ENCODE measurements at places on chromosomes 4 and X. TPM values are rescaled to one million over a fixed set of nuclear protein-coding genes. Genes with fewer than 3 reads are reported as not detected.
A peak's percentile ranks its signal among the peaks of the same experiment; 100 is the strongest.

Gene CLDN22
- total RNA-seq: not detected

Gene CXCL11
- not detected for total RNA-seq

Gene RS1
- total RNA-seq: not detected

Gene NAT8L
- total RNA-seq: 1.6 TPM

- no peaks in the 10 kb centered on the region for H3K36me3 ChIP-seq
- H3K27me3 ChIP-seq: no peaks in the 10 kb centered on the region
- no peak for DNase-seq
- no peak overlapping the region for H3K4me3 ChIP-seq
- H3K4me1 ChIP-seq: peaks cover 20% of the 10 kb centered on the region
Measured at GRCh38 chr4:15898902-15899301, 39.6 kb downstream of the FGFBP1 start.

- H3K4me3 ChIP-seq: no peak overlapping the region
- no peaks in the 10 kb centered on the region for H3K27me3 ChIP-seq
- peaks cover 35% of the 10 kb centered on the region for H3K4me1 ChIP-seq
Measured at GRCh38 chr4:123408471-123409084, 12.0 kb downstream of the SPRY1 start.

- no peaks in the 10 kb centered on the region for H3K4me1 ChIP-seq
- H3K4me3 ChIP-seq: no peak overlapping the region
- no peaks in the 10 kb centered on the region for H3K36me3 ChIP-seq
- no peak overlapping the region for H3K27ac ChIP-seq
Measured at GRCh38 chr4:128256539-128256938, 31.1 kb downstream of the PGRMC2 start.

GRCh38 chr4:184471881-184472613, 2.3 kb downstream of the IRF2 start:
- H3K27ac ChIP-seq: peak overlapping the region; percentile 93
- H3K4me1 ChIP-seq: peaks cover 17% of the 10 kb centered on the region
- DNase-seq: no peak
- H3K27me3 ChIP-seq: no peaks in the 10 kb centered on the region
- H3K36me3 ChIP-seq: no peaks in the 10 kb centered on the region
- H3K4me3 ChIP-seq: peak overlapping the region; percentile 77

GRCh38 chr4:152594978-152595925, 59.4 kb upstream of the FBXW7 start:
- H3K4me3 ChIP-seq: no peak overlapping the region
- no peak for DNase-seq
- H3K27me3 ChIP-seq: peaks cover 2% of the 10 kb centered on the region
- peaks cover 14% of the 10 kb centered on the region for H3K4me1 ChIP-seq
- no peak overlapping the region for H3K27ac ChIP-seq
- H3K36me3 ChIP-seq: no peaks in the 10 kb centered on the region

GRCh38 chrX:22041907-22042530, 9.9 kb downstream of the PHEX start:
- no peak for DNase-seq
- no peaks in the 10 kb centered on the region for H3K27me3 ChIP-seq
- no peak overlapping the region for H3K27ac ChIP-seq

DNA sequence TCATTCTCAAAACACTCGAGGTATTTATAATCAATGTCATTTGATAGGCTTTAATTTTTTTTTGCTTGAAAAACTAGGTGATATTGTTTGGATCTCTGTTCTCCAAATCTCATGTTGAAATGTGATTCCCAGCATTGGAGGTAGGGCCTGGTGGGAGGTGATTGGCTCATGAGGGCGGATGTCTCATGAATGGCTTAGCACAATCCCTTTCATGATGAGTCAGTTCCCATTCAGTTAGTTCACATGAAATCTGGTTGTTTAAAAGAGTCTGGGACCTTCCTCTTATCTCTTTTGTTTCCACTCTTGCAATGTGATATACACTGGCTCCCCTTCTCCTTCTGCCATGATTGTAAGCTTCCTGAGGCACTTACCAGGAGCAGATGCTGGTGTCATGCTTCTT, 638.7 kb downstream of the DMD start:
- H3K4me1 ChIP-seq: peaks cover 3% of the 10 kb centered on the region
- H3K27me3 ChIP-seq: no peaks in the 10 kb centered on the region
- H3K27ac ChIP-seq: no peak overlapping the region

All from chondrocyte (in vitro differentiated cells).